ENCODE measurements at places on chromosomes 13 and 19.

DNA sequence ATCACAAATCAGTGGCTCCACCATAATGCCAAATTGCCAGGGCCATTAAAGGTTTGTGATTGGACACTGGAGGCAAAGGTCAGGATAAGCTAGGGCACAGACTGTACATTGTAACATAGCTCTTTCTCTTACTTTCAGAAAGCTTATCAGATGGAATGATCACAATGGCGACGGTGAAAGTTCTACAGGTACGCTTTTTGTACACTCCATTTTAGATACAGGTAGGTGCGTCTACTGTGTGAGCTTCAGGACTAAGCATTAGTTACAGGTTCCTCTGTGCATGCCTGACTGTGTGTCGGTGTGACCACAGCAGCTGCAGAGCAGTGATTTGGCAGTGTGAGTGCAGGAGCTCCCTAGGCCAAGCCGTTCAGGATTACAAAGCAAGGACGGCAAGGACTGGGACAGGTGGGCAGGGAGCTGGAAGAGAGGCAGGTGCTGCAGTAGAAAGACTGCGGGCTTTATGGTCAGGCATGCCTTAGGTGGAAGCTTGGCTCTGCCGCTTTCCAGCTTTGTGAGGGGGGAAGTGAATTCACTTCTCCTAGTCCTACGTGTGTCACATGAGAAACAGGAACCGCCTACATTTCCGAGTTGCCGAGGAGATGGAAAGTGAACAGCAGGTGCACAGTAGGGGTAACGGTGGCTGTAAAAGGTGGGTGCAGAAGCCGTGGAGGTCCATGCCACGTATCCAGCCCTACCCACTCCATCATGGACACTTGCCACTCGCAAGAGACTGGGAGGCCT lies 49.6 kb downstream of the MRPL57 start:
- no peak for DNase-seq

DNA sequence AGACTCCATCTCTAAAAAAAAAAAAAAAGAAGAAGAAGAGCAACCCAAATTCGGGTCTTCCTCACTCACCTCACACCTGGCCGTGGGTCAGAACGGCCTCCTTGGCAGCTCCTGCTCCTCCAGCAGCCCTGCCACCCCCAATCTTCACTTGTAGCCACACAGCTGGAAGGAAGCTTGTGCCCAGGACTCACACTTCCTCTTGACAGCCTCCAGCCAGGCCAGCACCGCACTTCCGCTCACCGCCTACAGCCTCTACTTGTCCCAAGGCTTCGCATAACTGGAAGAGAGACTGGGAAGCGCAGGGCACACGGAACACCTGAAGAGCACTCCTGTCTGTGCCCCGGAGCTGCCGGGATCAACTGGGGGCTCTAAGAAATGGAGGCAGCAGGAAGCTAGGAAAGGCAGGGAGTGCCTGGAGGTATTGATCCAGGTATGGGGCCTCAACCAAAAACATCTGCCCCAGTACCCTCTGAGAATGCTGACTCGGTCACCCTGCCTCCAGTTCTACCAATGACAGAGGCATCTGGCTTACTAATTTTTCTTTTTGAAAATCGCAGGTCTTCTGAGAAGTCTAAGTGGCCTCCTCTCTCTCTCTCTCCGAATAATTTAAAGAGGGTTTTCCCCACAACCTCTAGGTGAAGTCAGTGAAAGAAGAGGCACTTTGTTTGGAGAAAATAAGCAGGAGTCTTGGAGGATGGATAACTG lies 31.1 kb upstream of the ATP12A start:
- DNase-seq: no peak

DNA sequence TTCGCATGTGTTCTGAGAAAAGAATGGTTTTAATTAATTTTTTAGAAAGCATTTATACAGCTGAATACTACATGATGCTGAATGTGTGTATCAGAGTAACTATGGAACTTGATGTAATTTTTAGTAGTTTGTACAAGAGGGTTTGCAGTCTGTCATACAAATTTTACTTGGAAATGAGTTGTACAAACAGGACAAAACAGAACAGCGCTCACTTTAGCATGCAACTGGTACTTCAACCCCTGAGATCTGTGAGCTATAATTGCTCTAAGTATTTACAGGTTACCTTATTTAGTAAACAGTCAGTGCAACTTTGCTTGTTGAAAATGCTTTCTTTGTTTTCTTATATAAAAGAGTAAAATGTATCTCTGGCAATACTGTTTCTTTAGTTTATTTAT lies 706 bp downstream of the TNFRSF19 start:
- DNase-seq: no peak

- DNase-seq: no peak
These were observed 9.5 kb downstream of the POU4F1 start for GRCh38 chr13:78593652-78594455.

DNA sequence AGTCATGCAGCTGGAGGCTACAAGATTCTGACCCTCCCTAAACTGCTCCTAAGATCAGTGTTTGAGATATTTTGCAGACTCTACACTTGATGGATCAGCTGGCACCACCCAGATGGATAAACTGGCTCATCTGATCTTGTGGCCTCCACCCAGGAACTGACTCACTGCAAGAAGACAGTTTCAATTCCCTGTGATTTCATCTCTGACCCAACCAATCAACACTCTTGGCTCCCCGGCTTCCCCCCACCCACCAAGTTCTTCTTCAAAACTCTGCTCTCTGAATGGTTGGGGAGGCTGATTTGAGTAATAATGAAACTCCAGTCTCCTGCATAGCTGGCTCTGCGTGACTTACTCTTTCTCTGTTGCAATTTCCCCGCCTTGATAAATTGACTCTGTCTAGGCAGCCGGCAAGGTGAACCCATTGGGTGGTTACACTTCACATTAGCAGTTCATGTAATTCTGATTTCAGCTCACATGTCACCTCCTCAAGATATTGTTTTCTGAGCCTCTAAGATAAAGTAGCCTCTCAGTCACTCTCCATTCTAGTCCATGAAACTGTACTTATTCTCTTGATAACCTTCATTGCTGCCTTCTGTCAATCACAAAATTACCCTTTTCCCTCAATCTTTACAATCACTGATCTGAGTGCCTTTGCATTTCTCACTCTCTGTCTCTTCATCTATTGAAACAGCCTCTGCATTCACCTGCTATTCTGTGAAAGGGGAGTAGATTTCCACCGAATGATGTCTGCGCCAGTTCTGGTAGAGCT lies 9.9 kb upstream of the FPR3 start:
- no peak for DNase-seq

DNA sequence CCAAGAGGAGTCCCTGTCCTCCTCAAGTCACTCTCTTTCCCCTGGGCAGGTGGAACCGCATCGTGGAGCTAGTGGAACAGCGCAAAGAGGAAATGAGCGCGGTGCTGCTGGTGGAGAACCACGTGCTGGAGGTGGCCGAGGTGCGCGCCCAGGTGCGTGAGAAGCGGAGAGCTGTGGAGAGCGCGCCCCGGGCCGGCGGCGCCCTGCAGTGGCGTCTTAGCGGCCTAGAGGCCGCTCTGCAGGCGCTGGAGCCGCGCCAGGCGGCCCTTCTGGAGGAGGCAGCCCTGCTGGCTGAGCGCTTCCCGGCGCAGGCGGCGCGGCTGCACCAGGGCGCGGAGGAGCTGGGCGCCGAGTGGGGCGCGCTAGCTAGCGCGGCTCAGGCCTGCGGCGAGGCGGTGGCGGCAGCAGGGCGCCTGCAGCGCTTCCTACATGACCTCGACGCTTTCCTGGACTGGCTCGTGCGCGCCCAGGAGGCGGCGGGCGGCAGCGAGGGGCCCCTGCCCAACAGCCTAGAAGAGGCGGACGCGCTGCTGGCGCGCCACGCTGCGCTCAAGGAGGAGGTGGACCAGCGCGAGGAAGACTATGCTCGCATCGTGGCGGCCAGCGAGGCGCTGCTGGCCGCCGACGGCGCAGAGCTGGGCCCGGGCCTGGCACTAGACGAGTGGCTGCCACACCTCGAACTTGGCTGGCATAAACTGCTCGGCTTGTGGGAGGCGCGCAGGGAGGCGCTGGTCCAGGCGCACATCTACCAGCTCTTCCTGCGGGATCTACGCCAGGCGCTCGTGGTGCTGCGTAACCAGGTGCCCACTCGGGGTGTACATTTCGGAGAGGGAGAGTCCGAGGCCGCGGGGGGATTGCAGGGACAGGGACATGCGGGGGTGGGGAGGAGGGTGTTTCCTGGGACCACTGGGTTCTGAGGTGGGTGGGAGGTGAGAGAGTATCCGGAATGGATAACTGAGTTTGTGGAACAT lies 52.8 kb downstream of the SPTBN4 start:
- DNase-seq: no peak

DNA sequence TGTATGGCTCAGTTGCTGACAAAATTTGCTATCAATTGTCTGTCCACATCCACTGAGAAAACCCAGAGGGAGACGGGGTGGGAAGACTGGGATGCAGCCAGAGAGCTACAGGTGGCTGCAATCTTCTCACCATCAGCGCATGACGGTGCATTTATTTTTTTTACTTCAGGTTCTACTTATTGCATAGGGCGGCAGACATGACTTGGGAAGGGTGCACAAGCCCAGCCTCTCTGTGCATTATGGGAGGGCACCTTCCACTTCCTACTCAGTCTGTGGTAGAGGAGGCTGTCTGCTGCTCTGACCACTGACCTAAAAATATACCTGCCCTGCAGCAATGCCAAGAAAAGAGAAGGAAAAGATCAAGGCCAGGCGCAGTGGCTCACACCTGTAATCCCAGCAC lies 73.1 kb downstream of the ABCC4 start:
- no peak for DNase-seq

- DNase-seq: no peak
These were observed 348.3 kb upstream of the SLITRK1 start for GRCh38 chr13:84230568-84230967.

- no peak for DNase-seq
These were observed 405.5 kb downstream of the TBC1D4 start for GRCh38 chr13:75076476-75076875.
